ENCODE measurements at places on chromosomes 11 and 22.

GRCh38 chr22:26707090-26707489 lies 49.7 kb downstream of the MIAT start:
- DNase-seq: no peak

- no peak for DNase-seq
These were observed 15.3 kb downstream of the KCNJ5 start for GRCh38 chr11:128906185-128907050.

- DNase-seq: peak; percentile 38
These were observed 6.9 kb downstream of the BCL9L start for GRCh38 chr11:118918686-118919280.

DNA sequence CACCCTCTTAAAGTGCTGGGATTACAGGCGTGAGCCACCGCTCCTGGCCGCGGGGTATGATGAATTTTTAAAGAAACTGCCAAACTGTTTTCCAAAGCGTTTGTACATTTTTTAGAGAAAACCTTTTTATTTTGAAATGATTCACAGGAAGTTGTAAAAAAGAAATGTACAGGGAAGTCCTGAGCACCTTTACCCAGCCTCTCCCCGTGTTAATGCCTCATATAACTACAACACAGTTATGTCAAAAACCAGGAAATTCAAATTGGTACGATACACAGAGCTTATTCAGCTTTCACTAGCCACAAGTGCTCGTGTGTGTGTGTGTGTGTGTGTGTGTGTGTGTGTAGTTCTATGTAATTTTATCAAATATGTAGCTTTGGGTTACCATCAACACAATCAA lies 7.0 kb upstream of the FAM118A start:
- no peak for DNase-seq

DNA sequence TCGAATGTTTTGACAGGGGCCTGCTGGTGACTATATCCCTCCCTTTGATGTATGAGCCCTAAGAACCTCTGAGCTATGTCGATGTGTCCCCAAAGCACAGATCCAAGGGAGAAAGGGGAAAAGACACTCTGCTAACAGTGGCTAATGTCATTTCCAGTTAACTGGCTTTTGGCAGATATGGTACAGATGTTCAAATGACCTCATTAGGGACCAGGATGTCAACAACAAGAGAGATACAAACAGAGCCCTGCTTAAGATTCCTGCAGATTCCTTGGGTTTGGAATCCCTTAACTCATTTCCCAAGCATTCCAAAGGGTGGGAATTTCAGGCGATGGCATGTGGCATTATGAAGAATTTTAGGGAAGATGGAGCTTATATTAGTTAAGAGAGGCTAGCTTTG lies 517.3 kb downstream of the SOX6 start:
- DNase-seq: no peak

DNA sequence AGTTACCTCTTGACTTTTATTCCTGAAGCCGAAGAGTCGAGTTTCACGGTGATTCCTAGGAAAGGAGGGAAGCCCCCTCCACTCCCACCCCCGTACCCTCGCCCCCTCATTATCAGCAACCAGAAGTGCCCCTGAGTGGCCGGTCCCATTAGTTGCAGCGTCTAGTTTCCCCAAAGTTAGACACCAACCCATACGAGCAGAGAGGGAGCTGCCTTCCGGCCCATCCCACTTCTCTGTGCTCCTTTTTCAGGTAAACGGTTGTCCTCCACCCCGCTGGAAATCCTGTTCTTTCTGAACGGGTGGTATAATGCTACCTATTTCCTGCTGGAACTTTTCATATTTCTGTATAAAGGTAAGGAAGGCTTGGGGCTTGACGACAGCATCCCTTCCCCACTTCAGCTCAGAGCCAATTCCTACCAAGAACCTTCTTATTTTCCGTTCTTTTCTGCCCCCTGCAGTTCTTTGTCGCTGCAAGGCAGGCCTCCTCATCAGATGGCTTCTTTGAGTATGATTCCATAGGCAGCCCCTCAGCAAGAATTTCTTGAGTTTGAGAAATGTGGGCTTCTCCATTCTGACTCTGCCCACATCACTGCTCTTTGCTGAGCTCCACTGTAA lies 701 bp downstream of the TMEM216 start:
- DNase-seq: peak; percentile 34

DNA sequence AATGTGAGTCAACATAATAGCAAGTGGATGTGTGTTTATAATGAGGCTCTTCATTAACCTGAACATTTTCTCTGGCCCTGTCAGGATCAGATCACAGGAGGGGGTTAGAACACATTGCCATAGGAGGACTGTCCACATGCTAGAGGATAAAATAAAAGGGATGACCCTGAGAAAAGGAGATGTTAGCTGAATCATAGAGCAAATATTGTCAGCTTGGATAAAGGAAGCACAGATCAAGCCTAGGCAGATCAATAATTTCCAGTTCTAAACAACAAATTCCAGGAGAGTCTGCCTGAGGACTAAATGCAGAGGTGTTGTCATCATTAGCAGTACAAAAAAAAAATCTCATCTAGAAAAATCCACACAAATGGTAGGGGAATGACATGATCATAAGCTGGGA lies 337.9 kb downstream of the LRRC4C start:
- DNase-seq: no peak

GRCh38 chr22:39389420-39389819 lies 10.2 kb upstream of the TAB1 start:
- DNase-seq: no peak
